ENCODE measurements at places on chromosomes 6 and 20.

- DNase-seq: no peak
Observed at GRCh38 chr6:108733706-108734265, 114.4 kb upstream of the ARMC2 start.

DNA sequence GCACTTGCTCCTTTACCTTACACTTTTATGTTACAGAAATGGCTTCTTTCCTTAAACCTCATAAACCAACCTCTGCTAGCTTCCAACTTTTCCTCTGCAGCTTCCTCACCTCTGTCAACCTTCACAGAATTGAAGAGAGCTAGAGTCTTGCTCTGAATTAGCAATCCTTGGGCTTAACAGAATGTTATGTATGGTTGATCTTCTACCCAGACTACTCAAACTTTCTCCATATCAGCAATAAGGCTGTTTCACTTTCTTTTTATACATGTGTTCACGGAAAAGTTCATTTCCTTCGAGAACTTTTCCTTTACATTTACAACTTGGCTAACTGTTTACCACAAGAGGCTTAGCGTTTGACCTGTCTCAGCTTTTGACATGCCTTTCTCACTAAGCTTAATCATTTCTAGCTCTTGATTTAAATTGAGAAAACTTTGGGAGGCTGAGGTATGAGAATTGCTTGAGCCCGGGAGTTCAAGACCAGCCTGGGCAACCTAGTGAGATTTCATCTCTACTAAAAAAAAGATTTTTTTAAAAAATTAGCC, 207.3 kb downstream of the BMP7 start:
- DNase-seq: no peak

- no peak for DNase-seq
Observed at GRCh38 chr20:31497838-31498540, 16.3 kb upstream of the HM13 start.

DNA sequence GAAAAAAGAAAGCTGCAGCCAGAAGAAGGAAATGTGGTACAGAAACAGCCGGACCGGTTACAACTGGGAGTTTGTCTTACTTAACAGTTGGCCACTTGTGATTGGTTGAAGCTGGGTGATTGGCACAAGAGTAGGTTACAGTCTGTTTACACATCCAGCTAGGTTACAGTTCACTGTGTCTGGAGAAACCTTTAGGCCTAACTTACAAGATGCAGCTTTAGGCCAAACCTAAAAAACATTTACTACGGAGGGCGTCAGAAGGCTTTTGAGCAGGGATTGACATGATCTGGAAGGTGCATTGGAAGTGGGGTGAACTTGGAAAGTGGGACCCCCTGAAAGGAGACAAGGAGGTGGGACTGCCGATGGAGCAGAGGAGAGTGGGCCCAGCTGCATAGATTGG, 122.3 kb downstream of the BANF2 start:
- no peak for DNase-seq

DNA sequence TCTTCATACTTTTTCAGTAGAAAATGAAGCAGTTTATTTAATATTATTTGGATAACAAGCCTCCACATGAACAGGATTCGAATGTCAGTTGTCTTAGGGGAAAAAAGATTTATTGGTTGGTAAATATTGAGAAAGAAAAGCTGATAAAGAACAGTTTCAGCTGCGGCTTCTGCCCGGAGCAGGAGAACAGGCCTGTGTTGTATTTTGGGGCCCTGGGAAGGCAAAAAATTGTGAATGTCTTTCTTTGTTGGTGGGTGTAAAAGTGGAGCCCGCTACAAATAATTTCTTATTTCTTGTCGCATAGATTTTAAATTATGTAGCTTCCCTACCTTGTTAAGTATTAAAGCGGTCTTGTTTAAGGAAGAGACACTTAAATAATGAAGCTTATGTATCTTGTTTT, 90.5 kb upstream of the PAX1 start:
- no peak for DNase-seq

GRCh38 chr6:45416700-45417099, 39.0 kb upstream of the SUPT3H start:
- no peak for DNase-seq

DNA sequence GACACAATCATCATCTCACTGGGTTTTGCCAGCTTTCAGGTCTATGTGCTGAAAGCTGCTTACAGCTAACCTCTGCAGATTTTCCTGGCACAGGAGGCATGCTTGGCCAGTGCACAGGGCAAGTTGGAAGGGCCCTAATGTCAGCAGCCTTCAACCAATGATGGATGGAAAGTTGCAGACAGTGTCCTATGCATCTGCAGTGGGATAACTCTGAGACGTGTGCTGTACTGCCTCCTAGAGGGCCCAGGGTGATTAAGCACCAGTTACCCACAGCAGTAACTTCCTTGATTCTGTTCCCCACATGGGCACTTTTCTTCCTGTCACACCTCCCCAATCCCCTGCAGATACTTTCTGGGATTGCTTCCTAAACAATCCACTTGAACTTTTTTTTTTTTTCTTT, 38.6 kb downstream of the OVOL2 start:
- no peak for DNase-seq

DNA sequence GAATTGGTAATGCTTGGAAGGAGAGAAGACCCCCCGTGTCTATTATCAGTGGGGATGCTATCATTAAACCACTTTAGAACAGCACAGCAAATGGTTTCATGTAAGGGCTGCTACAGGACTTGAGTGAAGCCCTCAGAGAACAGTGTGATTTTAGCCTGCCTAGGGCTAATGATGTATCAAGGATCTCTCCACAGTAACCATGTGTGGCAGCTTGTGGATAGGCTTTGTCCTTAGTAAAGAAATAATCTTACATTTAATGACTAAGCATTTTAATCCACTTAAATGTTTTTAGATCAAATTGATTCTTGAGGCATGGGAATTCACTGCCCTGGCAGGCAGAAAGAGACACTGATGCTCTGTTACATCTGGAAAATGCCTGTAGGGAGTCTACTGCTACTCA, 495.1 kb downstream of the NKAIN2 start:
- no peak for DNase-seq

DNA sequence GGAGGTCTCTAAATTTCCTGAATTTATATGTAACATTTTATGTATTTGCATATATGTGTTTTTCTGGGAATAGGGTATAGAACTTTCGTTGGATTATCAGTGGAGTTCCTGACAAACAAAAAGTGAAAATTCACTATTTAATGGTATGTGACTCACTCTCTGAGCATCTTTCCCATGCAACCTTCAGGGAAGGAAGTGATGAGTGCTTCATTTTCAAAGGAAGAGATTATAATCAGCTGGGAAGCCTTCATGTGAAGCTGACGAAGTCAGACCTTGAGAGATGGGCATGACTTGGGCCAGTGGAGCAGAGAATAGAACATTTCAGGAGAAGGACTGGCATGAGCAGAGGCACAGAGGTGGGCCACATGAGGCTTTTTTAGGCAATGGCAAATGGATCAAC, 72.7 kb downstream of the FAXC start:
- no peak for DNase-seq

DNA sequence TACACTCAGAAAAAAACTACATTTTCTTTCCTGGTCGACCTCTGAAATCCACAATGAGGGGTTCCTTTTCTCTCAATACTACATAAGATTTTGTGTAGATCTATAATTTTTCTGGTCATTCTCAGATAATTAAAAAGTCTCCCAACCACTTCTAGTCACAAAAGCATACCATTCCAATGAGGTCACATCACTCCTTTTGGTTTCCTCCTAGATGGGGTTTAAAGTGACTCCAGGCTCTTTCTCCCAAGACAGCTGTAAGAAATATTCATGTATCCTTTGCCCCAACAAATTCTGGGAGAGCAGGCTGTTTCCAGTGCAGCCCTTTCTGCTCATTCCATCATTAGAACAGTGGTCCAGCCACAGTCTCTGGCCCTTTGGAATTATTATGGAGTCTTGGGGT, 43.1 kb upstream of the BEND6 start:
- no peak for DNase-seq

- no peak for DNase-seq
Observed at GRCh38 chr6:15259766-15260098, 13.9 kb downstream of the JARID2 start.

- DNase-seq: no peak
Observed at GRCh38 chr6:85191656-85192055, 258.2 kb upstream of the NT5E start.

- DNase-seq: no peak
Observed at GRCh38 chr6:65830151-65830550, 123.1 kb upstream of the EYS start.

- DNase-seq: no peak
Observed at GRCh38 chr6:166751051-166751595, 124.1 kb upstream of the RPS6KA2 start.

DNA sequence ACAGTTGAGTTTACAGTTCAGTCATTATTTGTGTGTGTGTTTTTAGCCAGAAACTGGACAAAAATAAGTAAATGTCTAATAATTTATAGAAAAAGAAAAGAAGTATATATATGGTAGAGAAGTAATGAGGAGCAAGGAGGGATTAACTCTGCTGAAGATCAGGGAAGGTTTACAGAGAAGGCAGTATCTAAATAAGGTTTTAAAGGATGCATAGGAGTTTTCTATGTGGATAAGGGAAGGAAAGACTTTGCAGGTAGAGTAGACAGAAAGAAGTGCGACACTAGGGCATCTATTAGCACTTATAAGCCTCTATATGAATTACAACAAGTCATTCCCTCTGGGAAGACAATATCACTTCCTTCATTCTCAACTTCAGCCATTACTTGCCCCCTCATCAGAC, 34.3 kb downstream of the ISM1 start:
- DNase-seq: no peak

DNA sequence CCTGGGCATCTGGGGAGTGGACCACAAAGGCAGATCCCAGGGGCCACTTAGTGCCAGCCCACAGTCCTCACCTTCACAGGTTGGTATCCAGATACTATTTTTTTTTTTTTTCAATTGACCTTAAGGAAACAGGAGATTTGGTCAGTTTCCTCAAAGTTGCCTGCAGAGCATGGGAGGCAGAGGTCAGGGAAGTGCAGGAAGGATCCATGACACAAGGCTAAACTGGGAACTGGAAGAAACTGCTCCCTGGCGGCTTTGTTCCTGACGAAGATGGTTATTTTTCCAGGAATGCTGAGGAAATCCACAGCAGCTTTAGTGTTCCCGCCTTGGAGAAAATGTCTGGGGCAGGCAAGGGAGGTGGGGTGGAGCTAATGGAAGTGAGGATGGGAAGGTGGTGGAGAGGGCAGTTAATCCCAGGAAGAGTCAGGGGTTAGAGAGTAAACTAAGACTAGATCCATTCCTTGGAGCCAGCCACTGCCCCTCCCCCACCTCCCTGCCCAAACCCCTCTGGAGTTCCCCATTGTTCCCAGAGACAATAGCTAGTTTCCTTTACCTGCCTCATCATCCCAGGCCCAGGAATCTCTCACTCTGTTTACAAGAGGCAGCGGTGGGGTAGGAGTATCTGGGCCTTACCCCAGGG, 14.3 kb upstream of the MYMX start:
- no peak for DNase-seq

- no peak for DNase-seq
Observed at GRCh38 chr6:37713529-37714119, 15.9 kb upstream of the MDGA1 start.

GRCh38 chr6:142697922-142698321, 247.1 kb downstream of the HIVEP2 start:
- DNase-seq: no peak

DNA sequence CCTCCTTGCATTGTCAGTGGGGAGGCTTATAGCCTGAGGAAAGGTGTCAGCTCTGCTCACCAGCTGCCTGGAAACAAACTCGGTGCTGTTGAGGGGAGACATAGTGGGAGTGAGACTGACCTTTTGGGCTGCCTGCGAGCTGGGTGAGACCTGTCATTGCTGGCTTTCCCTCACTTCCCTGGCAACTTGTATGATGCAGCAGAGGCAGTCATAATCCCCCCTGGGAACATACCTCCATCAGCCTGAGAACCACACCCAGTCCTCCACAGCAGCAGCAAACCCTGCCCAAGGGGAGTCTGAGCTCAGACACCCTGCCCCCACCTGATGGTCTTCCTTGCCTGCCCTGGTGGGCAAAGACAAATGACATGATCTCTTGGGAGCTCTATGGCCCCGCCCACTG, 521.2 kb upstream of the IMPG1 start:
- DNase-seq: no peak

- DNase-seq: no peak
Observed at GRCh38 chr6:143772116-143773086, 70.7 kb upstream of the LTV1 start.

DNA sequence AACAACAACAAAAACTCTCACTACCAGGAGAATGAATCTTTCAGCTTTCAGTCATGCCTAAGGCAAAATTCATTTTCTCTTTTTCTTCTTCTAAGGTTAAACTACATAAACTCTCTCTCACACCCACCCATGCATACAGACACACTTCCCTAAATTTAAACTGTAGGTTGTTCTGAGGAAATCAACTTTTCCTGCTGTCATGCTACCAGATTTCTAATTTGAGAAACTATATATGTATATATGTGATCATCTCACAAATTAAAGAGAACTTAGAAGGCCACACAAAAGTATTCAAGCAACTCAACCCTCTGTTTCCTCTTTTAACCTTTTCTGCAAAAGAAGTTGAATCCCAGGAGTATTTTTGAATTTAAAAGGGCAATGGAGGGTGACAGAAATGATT, 532.5 kb downstream of the KIF16B start:
- no peak for DNase-seq

GRCh38 chr20:52150440-52151258, 40.9 kb downstream of the ZFP64 start:
- no peak for DNase-seq

DNA sequence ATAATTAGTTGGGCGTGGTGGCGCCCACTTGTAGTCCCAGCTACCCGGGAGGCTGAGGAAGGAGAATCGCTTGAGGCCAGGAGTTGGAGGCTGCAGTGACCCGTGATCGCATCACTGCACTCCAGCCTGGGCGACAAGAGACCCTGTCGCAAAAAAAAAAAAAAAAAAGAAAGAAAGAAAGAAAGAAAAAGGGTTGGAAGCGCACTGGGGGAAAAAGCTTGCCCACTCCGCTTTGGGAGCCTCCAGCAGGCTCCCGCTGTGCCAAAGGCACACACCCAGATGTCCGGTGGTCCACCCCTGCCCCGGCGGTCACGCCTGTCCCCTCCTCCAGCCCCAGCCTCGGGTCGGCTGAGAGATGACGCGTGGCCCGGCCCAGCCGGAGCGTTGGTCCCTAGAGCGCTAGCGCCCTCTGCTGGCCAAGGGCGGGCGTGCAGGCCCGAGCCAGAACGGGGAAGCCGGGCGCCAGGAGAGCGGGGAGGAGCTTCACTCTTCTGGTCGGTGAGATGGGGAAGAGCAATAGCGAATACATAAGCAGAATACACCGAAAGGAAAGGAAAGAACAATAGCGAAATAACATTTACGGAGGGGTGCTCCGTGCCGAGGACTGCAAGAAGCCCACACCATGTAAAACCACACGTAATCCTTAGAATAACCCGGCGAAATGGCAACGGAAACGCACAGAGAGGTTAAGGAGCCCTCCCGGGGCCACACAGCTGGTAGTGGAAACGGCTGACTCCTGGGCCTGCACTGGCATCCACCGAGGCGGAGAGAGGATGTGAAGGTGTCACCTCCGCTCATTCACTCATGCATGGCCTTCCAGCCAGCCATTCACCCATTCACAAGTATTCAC, 41.7 kb downstream of the UBE2V1 start:
- peak; percentile 97 for DNase-seq

- DNase-seq: no peak
Observed at GRCh38 chr6:49556429-49556837, 6.0 kb downstream of the C6orf141 start.
